ENCODE measurements at places on chromosomes 1 and 21.

DNA sequence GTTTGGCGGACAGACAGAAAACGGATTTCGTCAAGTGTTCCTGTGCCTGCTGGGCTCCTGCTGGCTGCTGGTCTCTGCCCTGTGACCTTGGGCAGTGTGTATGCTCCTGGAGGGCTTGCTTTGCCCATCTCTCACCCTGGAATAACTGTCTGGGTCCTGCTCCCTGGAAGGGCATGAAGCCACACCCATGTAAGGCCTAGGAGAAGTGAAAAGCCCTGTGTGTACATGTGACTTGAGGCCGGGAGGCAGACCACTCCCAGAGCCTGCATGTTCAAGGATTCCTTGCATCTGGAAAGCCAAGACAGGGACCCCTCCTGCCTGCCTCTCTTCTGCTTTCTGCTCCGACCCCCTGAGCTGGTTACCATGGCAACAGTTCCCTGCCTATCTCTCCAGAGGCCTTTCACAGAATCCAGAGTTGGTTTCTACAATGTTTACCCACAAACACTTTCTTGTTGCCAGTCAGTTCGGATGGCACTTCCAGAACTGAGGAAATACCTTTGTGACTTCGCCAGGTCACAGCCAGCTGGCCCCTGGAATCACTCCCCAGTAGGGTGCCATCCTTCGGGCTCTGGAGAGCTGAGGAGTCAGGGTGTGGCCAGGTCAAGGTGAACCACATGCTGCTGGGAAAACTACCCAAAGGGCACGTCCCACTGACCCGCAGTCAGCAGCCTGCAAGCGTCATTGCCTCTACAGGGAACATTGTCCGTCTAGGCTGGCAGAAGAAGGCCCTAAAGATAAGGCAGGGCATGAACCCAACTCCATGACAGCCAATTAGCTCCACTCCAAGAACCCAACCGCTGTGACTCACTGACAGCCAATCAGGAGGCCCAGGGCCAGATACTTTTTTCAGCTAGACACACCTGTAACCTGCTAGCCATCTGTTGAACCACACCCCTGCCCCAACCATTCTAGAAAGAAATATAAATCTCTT lies 14.7 kb upstream of the GPR37L1 start:
- no peak for DNase-seq

- no peak for DNase-seq
Observed at GRCh38 chr1:182118851-182119250, 57.3 kb upstream of the ZNF648 start.

DNA sequence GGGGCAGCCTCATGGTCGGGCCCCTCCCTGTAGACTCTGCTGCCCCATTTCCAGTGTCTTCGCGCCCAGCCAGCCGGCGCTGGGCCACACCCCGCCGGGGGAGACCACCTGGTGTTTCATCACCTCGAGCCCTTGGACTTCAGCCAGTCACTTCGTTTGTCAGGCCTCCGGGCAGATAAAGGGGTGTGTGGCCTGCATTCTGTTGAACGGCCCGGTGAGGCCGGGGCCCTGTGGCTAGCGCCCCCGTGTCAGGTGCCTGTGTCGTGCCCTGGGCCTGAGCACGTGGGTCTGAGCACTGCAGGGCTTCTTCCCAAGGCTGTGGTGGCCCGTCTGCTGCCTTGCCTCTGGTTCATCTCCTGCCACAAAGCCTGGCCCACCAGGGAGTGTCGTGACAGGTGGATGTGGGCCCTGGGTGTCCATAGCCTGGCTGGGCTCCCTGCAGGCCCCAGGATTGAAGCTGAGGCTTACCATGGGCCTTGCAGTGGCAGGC lies 65.2 kb upstream of the DIP2A start:
- DNase-seq: no peak

DNA sequence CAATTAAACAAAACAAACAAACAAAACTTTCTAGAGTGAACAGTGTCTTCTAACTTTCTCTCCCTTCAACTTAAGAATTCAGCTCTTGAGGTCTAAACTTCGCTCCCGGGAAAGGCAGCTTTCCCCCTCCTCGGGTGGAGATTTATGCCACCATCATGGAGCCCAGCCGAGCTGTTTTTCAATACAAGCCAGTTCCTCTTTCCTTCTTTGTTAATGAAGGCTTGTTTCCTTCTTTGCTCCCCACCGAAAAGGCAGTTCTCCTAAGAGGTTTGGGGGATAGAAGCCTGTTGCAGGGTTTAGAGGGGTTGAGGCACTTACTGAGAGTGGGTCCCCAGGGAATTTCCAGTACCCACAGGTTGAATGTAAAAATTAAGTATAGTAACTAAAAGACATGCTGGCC lies 26.5 kb downstream of the OLIG1 start:
- DNase-seq: no peak

DNA sequence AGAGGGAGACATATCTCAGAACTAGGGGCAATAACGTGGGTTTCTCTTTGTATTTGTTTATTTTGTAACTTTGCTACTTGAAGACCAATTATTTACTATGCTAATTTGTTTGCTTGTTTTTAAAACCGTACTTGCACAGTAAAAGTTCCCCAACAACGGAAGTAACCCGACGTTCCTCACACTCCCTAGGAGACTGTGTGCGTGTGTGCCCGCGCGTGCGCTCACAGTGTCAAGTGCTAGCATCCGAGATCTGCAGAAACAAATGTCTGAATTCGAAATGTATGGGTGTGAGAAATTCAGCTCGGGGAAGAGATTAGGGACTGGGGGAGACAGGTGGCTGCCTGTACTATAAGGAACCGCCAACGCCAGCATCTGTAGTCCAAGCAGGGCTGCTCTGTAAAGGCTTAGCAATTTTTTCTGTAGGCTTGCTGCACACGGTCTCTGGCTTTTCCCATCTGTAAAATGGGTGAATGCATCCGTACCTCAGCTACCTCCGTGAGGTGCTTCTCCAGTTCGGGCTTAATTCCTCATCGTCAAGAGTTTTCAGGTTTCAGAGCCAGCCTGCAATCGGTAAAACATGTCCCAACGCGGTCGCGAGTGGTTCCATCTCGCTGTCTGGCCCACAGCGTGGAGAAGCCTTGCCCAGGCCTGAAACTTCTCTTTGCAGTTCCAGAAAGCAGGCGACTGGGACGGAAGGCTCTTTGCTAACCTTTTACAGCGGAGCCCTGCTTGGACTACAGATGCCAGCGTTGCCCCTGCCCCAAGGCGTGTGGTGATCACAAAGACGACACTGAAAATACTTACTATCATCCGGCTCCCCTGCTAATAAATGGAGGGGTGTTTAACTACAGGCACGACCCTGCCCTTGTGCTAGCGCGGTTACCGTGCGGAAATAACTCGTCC lies 1.3 kb upstream of the OLIG2 start:
- DNase-seq: no peak

DNA sequence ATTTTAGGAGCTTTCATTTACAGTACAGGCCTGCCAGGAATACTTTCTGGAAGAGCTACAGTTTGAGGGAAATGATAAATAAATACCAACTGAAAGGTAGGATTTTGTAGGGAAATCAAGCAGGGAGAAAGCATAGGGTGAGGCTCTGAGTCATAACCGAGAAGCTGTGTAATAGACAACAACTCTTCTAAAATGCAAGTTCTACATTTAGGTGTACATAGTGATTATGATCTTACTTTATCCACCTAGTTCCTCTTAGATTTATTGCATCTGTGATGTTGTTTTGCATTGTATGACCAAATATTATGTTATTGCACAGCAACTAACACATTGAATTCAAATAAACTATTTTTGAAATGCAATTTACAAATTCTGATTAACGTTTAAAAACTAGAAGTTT lies 819.3 kb downstream of the PLA2G4A start:
- DNase-seq: no peak

GRCh38 chr21:23003951-23004350 lies 2005.7 kb downstream of the NCAM2 start:
- DNase-seq: no peak

GRCh38 chr1:202291001-202291400 lies 50.7 kb downstream of the UBE2T start:
- DNase-seq: no peak

GRCh38 chr1:27650539-27651175 lies 15.7 kb upstream of the FGR start:
- DNase-seq: no peak

DNA sequence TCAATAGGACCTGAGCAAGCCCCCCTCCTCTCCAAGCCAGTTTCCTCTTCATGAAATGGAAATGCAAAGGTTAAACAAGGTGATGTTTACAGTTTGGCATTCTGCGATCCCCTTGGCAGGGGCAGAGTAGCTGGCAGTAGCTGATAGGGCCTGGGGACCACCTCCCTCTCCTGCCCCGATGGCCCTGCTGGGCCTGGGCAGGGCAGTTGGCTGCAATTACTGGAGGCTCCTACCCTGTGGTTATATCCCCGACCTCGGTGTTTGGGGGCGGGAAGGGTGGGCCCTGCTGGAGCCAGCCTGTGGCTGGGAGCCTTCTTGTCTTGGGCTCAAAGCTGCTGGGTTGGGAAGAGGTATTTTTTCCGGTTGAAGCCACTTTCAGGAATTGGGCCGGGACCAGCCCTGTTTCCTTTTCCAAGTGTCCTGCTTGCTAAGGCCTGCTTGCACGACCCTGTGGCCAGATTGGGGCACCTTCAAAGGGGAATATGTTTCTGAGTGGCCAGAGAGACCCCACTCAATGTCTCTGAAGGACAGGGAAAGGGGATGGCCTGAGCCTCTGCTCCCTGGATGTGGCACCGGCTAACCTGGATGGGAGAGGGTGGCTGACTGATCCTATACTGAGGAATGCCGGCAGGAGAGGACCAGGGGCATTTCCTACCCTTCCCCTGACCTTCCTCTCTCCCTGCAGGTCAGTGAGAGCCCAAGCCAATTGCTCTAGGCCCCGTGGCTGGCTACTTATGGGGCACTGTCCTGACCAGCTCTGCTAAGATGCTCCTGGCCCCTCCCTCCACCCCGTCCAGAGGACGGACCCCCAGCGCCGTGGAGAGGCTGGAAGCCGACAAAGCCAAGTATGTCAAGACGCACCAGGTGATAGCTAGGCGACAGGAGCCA lies 1.9 kb downstream of the FAM110D start:
- no peak for DNase-seq

DNA sequence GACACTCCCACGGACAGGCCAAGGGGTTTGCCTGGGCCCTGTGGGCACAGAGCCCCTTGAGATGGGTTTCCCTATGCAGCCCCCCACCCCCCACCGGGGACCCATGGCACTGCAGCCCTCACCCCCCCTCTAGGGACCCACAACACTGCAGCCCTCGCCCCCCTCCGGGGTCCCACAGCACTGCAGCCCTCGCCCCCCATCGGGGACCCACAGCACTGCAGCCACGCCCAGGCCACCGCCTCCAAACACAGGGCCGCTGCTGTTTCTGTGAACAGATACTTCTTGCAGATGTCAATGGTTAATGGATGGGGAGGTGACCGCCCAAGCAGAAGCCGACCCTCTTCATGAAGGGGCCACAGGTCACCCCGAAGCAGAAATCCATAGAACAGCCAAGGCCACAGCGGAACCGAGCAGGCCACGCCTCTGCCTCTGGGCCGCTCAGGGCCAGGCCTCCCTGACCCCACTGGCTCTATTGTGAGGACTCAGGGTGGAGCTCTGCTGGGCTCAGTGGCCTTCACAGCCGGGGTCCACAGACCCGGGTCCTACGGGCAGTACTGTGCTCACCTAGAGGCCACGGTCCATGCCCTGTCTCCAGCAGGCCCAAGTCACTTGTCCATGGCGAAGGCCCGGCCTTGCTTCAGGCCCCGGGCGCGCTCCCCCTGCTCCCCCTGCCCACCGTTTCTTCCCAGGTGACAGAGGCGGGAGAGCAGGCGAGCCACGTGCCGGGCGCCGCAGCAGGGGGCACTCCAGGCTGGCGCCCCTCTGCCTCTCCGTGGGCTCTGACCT lies 4.1 kb upstream of the POFUT2 start:
- DNase-seq: no peak

DNA sequence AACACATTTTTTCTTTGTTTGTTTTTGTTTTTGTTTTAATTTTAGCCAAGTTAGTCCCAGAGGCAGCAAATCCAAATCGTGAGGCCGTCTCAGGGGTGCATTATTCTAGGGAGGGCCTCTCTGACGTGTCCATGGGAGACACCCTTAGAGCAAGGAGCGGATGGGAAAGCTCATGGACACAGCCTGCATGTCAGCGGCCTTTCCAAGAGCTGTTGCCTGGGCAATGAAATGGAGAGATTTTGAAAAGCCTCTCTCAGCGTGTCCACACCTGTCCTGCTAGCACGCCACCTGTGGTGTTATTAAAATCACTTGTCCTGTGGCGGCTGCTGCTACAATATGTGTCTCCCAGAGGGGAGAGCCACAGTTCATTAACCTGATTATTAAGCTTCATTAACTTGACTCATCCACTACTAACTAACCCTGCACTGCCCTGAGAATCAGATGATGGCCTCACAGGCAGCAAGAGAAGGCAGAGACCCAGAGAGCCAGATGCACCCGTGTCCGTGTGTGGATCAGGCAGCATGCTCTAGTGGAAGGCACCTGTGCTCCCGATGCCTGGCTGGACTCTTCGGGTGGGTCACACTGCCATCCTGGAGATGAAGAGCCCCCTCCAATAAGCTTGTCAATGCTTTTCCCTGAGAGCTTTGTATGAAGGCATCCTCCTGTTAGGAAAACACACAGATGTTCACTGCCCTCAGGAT lies 133.3 kb downstream of the PGBD5 start:
- DNase-seq: no peak

- DNase-seq: no peak
Observed at GRCh38 chr1:45275054-45275453, 51.6 kb upstream of the HPDL start.

DNA sequence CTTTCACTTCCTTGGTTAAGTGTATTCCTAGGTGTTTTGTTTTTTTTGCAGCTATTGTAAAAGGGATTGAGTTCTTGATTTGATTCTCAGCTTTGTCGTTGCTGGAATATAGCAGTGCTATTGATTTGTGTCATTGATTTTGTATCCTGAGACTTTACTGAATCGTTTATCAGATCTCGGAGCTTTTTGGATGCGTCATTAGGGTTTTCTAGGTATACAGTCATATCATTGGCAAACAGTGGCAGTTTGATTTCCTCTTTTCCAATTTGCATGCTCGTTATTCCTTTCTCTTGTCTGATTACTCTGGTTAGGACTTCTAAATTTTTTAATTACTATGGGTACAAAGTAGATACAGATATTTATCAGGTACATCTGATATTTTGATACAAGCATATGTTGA lies 75.4 kb downstream of the SLC35A3 start:
- DNase-seq: no peak

DNA sequence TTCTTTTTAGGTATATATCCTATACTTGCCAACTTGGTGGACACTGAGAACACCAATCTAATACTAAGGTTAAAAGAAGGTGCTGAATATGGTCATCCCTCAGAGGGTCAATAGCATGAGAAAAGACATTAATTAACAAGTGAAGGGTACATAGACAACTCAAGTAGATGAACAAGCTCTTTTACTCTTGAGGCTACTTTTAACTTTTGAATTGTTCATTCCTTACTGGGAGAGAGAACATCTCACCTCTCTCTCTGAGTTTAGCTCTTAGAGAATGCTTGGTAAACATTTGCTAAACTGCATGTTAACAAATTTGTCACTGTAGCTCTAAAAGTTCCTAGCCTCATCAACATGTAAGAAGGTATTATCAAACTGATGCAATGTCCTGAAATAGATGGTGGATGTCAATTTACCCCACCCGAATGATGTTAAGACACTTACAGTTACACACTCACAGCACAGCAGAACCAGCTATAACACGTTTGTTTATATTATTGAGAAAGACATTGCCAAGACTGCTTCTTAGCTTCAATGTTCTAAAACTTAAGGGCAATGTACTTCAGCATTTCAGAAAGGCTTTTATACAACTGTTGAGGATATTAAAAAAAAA lies 35.9 kb downstream of the HEATR1 start:
- no peak for DNase-seq

GRCh38 chr1:201001962-201002361 lies 21.6 kb downstream of the KIF21B start:
- no peak for DNase-seq

- no peak for DNase-seq
Observed at GRCh38 chr1:26797627-26798026, 9.9 kb downstream of the PIGV start.

- no peak for DNase-seq
Observed at GRCh38 chr1:244100276-244100675, 49.2 kb downstream of the ZBTB18 start.
